Right lobe of liver (tissue), 6 donors: ENCODE measurements at places on chromosomes 3 and 15. TPM values are rescaled to one million over a fixed set of nuclear protein-coding genes. Genes with fewer than 3 reads are reported as not detected.

The NRROS gene
- 1.2 TPM for total RNA-seq

GRCh38 chr3:108461661-108462111 is 48.7 kb downstream of the MYH15 start:
- no peak for DNase-seq

DNA sequence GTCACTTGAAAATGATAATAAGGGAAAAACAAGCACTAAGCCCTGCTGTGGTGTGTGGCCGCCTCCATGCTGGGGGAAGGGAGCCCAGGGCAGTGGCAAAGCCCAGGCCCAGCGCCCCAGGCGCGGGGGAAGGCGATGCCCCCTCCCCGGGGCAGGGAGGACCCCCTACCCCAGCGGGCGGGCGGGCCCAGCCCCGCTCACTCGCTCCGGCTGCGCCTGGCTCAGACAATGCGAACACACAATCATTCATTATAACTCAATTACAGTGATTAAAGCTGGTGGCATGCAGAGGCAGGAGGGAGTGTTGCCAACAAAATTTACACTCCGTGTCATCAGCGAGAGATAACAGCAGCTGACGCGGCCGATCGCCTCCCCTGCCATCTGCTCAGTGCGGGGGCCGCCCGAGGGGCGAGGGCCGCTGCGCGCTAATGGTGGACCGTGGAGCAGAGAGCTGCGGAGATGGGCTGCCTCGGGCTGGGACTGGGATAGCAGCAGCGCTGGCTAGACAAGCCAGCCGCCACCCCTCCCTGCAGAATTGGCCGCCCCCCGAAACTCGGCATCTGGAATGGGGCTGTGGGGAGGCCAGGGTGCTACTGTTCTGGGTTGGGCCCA is 64.1 kb downstream of the TLE3 start:
- DNase-seq: no peak

The SYNM gene
- total RNA-seq: 3.5 TPM

The FGD5 gene
- 5.8 TPM for total RNA-seq

DNA sequence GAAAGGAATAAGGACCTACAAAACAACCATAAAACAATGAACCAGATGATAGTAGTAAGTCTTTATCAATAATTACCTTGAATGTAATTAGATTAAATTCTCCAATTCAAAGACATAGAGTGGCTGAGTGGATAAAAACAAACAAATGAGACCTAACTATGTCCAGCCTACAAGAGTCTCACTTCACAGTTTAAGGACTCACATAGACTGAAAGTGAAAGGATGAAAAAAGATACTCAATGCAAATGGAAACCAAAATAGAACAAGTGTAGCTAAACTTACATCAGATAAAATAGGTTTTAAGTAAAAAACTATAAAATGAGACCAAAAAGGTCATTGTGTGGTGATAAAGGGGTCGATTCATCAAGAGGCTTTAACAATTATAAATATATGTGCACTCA is 21.9 kb upstream of the NR1I2 start:
- DNase-seq: no peak

The SPATA12 gene
- not detected for total RNA-seq

GRCh38 chr3:194386648-194387047 is 12.4 kb downstream of the GP5 start:
- DNase-seq: no peak

- DNase-seq: no peak
Observed at GRCh38 chr3:87855616-87856015, 203.2 kb downstream of the CGGBP1 start.

The AHSG gene
- total RNA-seq: 1,091 TPM

GRCh38 chr15:65067317-65067644 is 510 bp downstream of the RASL12 start:
- DNase-seq: no peak

The ST8SIA2 gene
- not detected for total RNA-seq
